ENCODE measurements at places on chromosomes 1 and 21.

DNA sequence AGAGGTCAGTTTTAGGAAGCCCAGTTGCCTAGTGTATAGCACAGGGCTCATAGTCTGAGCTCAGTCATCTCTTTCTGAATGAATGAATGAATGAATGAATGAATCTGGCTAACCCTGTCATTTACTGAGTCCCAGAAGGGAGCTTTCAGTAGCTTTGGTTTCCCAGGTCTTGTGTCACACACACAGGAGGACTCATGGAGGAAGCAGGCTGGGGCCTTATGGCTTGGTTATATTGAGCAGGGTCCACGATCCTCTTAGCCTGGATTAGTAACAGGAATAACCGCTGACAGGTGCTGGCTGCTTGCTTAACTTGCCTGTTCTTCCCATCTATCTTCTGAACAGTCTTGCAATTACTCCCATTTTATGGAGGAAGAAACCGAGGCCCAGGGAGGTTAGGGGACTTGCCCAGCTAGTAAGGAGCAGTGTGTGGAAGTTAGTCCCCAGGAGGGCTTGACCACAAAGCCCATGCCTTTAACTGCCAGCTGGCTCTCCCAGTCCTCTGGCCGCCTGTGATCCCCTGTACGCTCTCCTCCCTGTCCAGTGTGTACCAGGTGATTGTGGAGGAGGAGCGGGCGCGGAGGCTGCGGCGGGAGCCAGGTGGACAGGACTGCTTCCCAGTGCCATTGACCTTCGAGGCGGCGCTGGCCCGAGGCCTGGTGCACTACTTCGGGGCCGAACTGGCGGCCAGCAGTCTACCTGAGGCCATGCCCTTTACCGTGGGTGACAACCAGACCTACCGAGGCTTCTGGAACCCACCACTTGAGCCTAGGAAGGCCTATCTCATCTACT, 46.0 kb downstream of the PTPRU start:
- no peak for DNase-seq

GRCh38 chr1:194447636-194448035, 1261.2 kb upstream of the B3GALT2 start:
- no peak for DNase-seq

GRCh38 chr1:53536606-53537005, 77.4 kb downstream of the DMRTB1 start:
- no peak for DNase-seq

- no peak for DNase-seq
Observed at GRCh38 chr21:29321932-29322928, 23.5 kb downstream of the BACH1 start.

DNA sequence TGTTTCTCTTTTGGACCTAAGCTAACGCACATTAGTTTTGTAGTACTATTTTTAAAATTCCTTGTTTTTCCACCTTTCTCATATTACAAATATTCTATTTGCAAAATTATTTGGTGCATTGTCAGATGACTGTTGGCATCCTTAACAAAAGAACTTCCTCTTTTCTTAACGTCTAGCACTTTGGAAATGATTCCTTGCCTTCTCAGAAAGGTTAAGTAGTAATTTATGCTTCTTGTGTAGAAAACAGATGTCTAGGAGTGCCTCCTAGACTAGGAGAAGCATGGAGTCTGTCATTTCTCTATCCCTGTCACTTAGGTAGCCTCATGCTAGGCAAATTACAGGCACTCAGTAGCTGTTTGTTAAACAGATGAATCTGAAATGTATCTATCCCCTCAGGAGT, 64.4 kb downstream of the HSPA13 start:
- no peak for DNase-seq

GRCh38 chr1:70487459-70487815, 76.4 kb downstream of the CTH start:
- no peak for DNase-seq

- DNase-seq = no peak
Observed at GRCh38 chr1:244782056-244782455, 53.4 kb upstream of the COX20 start.

GRCh38 chr1:182283746-182284544, 107.6 kb downstream of the GLUL start:
- no peak for DNase-seq

GRCh38 chr1:39882152-39882551, 1.2 kb downstream of the TRIT1 start:
- no peak for DNase-seq

DNA sequence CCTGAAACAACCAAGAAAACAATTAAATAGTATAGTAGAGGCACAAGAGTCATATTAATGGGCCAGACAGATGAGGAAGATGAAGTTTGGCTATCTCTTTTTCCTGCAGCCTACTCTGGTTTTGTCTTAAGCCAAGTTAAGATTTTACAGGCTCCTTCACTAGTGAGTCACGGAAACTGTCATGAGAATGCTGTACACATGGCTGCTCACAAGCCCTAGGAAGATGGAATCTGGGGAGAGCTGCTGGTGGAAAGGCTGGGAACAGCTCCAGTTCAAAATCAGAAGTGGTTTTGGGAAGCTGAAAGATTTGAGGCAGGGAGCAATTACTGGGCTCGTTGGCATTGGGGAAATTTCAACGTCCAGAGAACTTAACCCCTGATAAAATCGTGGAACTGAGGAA, 46.4 kb upstream of the S1PR1 start:
- no peak for DNase-seq

DNA sequence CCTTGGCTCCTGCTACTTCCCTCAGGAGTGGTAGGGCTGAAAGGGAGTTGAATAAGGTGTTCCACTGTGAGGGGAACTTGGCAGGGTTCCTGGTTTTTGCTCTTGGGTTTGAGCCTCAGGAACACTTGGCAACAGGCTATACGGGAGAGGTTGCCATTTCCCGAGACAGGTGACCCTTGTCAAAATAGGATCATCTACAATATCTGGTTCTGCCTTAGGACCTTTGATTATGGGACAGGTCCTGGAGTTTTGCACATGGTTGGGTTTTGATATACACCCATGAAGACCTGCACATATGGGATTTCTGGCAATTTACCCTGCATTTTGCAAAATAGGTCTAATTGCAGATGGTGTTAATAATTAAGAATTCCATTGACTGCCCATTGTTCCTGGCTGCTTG, 31.1 kb downstream of the YY1AP1 start:
- DNase-seq = no peak

- no peak for DNase-seq
Observed at GRCh38 chr21:41169701-41170100, 1.7 kb downstream of the BACE2 start.

GRCh38 chr21:31225713-31226112, 118.3 kb downstream of the TIAM1 start:
- DNase-seq = no peak

DNA sequence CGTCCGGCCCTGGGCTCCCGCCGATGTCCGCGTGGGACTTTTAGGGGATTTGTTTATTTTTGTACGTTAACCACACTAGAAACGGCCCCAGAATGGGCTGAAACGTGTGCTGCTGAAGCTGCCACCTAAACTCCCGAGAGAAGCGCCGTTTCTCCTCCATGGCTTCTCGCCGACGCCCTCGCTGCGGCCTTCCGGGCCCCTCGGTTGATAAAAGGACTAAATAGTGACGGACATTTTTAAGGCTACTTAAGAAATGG, 678 bp upstream of the PTTG1IP start:
- peak; percentile 62 for DNase-seq

DNA sequence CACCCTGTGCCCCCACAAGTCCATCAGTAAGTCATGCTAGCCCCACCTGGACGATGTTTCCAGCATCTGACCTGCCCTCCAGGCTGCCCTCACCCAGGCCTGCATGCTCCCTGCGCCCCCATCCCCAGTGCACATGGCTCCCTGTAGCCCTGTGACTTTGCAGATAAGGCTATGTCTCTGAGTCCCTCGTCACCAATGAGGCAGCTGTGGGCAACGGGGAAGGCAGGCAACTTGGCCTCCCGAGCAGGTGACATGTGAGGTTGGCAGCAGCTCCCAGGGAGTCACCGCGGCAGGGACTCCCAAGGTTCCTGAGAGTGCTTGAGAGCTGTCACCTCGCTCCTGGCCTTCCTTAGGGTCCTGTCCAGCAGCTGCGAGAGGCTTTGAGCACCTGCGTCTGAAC, 32.4 kb upstream of the AGPAT3 start:
- DNase-seq = no peak

DNA sequence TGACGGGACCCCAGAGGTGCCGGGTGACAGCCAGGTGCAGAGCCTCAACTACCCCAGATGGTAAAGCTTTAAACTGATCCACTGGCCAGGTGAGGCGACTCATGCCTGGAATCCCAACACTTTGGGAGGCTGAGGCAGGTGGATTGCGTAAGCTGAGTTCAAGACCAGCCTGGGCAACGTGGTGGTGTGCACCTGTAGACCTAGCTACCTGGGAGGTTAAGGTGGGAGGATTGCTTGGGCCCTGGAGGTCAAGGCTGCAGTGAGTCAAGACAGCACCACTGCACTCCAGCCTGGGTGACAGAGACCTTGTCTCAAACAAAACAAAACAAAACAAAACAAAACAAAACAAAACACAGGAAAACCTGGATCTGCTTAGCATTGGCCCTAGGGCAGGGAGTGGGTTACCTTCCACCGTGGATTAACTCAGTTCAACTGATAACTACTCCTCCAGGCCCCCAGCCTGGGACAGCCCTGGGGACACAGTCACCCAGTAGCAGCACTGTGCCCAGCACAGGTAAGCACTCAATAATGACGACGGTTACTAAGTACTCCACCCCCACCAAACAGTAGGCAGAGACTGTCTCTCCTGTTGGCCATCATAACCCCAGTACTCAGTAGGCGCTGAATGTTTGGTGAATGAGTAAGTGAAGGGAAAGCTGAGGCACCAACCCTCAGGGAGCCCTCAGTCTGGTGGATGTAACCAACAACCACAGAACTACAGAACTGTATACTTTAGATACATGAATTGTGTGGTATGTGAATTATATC, 21.6 kb downstream of the SLC66A1 start:
- DNase-seq = no peak

Measured in endothelial cell of umbilical vein (primary cell).